ENCODE measurements at places on chromosomes 5 and 9.

- peak; percentile 96 for DNase-seq
Observed at GRCh38 chr9:127660886-127661741, 45.7 kb upstream of the CFAP157 start.

DNA sequence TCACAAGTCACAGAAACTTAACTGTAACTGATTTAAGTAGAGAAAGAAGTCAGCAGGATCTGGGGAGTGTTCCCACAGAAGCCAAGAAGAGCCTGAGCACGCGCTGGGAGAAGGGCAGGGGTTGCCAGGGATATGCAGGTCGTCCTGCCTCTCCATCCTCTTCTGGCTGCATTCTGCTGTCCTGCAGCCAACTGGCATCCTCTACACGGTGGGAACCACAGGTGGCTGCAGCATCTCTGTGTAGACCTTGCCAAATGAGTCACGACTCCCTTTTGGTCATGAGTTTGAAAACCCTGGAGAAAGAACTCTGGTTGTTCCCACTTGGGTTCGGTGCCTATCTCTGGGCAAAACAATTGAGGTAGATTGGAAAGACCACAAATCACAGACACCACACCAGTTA is 38.4 kb upstream of the PCA3 start:
- no peak for DNase-seq

DNA sequence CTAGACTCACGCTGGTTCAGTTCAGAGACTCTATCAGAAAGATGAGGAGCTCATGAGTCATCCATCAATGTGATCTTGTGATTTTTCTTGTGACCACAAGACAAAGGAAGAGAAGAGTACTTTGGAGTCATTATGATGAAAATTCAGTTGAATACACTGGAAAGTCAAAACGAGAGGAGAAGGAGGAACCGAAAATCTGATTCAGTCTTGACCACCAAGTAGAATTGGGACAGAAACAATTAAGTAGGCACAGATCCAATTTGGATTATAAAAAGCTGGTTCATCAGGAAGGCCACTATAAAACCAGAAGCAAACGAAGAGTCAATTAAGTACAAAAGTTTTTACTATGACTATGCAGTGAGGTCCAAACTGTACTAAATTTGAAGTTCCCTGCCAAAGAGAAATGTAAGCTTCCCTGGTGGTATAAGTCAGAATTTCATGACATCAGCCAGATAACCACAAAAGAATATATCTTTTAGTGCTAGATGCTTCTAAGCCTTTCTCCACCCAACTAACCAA is 90.9 kb downstream of the THBS4 start:
- DNase-seq = no peak

GRCh38 chr9:69542942-69543704 is 129.0 kb downstream of the APBA1 start:
- peak; percentile 79 for DNase-seq

GRCh38 chr9:72119853-72120252 is 29.4 kb upstream of the GDA start:
- no peak for DNase-seq

- DNase-seq = no peak
Observed at GRCh38 chr5:15069407-15069905, 197.9 kb upstream of the ANKH start.

- no peak for DNase-seq
Observed at GRCh38 chr5:178212241-178213002, 8.1 kb downstream of the HNRNPAB start.

DNA sequence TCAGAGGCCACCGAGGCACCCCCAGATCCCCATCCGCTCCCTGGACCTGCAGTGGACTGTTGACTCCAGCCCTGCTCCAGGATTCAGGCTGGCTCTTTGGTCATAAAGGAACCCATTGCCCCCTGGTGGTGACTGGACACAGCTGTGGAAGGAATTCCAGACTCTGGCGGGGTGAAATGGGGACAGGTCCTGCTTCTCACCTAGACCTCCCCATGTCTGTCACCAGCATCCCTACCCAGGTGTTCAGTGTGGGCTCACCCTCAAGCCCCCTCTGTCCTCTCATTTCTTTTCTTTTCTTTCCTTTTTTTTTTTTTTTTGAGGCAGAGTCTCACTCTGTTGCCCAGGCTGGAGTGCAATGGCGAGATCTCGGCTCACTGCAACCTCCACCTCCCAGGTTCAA is 25.5 kb upstream of the STXBP1 start:
- peak; percentile 59 for DNase-seq

DNA sequence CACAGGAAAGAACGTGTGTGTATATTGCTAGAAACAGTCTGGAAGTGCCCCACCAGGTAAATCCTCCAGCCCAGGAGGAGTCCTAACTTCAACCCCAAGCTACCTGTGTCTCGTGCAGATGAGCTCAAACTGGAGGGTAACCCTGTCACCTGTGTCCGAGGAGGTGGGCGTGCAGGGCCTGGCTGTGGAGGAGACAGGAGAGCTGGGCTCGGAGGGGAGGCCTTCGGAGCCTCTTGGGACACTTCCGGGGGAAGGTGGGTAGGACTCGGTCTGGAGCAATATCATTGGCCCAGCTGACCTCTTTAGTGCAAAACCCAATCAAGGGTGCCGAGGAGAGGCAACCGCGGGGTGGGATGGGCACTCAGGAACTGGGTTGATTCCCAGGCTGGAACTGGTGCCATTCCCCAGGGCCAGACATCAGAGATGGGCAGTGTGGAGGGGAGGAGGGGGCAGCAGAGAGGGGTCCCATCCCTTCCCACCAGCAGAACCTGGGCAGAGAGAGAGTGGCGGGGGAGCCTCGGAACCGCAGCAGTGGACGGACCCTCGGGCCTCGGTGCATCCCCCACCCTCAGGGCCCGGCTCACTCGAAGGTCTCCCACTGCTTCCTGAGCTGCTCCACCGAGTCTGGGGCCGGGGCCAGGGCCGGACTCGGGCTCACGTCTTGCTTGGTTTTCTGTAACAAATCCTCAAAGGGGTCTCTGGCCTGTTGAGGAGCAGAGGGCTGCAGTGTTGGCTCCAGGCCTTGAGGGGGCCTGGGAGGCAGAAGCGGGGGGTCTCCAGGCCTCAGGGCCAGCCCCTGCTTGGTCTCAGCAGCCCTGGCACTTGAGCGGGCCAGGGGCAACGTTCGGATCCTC is 25.1 kb downstream of the CRB2 start:
- no peak for DNase-seq

GRCh38 chr9:27041746-27042145 is 36.3 kb upstream of the LRRC19 start:
- DNase-seq = no peak

- DNase-seq = no peak
Observed at GRCh38 chr9:38007016-38007415, 62.0 kb downstream of the SHB start.

DNA sequence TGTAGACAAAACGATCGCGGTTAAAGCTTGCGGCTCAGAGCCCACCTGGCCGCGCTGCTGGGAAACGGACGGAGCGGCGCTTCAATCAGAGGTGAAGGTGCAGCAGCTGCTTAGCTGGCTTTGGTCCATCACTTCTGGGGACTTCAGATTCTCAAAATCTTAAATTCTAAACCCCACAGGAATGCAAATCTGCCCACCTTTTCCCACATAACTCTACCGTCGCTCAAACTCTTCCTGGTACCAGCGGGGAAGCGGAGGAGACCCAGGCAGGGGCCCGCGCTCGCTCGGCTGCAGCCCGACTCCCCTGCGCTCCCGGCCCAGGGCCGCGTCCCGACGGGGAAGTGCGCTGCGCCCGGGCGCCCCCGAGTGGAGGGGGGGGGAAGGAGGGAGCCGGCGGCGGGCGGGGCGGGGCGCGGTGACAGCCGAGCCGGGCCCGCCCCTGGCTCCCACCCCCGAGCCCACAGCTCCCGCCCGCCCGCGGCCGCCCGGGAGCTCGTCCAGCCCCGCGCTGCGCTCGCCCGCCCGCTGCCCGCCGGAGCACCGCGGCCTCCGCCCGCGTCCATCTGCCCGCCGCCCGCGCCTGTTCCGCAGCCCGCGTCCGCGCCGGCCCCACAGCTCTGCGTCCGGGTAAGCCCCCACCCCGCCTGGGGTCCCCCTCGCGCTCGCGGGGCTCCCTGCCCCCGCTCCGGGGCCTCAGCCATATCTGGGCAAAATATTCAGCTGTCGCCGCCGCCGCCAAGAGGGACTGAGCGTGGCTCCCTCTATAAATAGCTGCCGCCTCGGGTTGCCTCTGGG is at the start of gene TMOD1:
Gene TMOD1 (plus strand): TSS at position 490 of the 795 bp plus-strand sequence. CDS start 22,523 bp downstream, outside the sequence.
- DNase-seq = peak; percentile 62

DNA sequence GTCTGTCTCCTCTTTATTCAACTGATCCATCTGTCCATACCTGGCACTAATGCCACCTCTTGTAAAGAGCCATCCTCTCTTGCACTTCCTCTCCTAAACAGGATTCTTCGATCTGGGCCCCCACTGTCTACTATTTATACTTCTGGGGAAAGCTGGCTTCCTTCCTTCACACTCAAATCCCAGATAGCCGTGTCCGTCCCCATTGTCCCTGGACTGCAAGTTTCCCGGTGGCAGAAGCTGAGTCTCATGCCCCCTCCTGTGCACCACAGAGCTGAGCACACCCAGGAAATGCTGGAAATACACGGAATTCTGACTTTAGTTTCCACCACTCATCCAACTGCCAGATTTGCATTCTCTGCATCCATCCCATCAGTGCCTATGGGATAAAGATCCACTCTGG is 84.0 kb downstream of the MARCHF11 start:
- DNase-seq = no peak

GRCh38 chr5:138186002-138186447 is 7.1 kb downstream of the KIF20A start:
- no peak for DNase-seq

DNA sequence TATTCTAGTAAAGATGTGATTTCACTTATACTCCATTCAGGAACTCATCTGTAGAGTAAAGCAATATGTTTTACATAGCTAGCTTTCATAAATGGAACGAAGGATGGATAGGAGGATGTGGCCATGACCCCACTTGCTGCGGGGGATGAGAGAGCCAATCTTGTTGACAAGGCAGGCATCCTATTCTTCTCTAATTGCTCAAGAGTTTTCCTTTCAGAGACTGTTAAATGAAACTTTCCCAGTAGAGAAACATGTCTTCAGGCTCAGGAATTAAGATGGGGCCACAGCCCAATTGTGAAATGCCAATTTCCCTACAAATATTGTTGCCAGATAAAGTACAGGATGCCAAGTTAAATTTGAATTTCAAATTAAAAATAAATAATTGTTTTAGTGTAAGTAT is 196.2 kb upstream of the TUT7 start:
- DNase-seq = no peak

- peak; percentile 83 for DNase-seq
Observed at GRCh38 chr9:15142878-15143534, 164.0 kb downstream of the TTC39B start.

DNA sequence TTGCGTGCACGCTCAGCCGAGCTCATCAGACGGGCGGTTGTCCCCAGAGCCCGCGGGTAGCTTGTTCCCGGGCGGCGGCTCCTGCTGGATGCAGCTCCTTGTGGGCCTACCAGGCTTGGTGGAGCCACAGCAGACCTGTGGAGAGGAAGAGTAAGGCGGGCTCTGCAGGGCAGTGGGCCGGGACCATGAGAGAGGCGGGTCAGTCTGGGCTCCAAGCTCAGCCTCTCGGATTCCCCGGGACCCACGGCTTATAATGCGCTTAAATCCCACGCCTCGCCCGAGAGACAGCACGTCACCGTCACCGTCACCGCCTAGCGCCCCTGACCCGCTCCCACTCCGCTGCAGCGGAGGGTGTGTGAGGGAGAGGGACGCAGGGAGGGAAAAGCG is 1.9 kb upstream of the ANKRD18A start:
- peak; percentile 42 for DNase-seq

DNA sequence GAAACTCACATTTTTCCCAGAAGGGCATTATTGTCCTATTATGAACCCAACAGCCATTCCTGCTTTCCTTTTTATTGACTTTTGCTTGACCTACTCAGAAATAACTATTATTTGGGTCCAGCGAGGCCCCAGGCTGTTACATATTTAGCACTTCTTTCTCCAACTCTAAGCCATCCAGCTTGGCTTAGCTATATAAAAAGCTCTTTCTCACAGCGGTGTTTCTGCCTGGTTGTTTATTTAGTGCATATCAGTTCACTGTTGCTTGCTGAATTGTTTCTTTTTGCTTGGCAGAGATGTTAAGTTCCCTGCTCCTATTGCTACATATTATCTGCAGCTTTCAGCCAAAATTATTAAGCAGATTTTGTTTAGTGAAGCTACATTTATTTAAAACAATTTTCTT is 1156.8 kb upstream of the SEMA6A start:
- peak; percentile 26 for DNase-seq

- DNase-seq = no peak
Observed at GRCh38 chr5:124824637-124825158, 78.3 kb upstream of the ZNF608 start.

GRCh38 chr9:14373336-14373666 is 59.4 kb upstream of the NFIB start:
- no peak for DNase-seq

DNA sequence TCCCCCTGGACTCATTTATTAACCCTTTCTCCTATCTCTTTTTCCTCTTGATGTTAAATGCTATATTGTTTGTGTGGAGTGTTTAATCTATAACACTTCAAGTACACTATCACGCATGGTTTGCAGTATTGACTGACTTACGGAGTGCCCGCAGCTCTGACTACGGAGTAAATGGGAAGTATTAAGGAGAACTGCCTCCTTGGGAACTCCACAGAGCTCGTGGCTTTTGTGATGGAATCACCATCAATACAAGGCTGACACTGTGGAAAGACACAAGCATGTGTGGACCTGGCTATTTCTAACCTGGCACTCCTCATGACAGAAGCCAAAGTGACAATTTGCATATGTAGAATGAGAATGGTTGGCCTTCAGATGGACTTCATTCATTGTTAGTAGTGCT is 66.2 kb downstream of the SFXN1 start:
- no peak for DNase-seq

- no peak for DNase-seq
Observed at GRCh38 chr5:36162810-36163486, 11.0 kb downstream of the SKP2 start.

GRCh38 chr5:55993013-55993412 is 1.8 kb downstream of the IL6ST start:
- no peak for DNase-seq

GRCh38 chr5:35671541-35672295 is 54.1 kb downstream of the SPEF2 start:
- DNase-seq = no peak

GRCh38 chr9:126421567-126422428 is 95.2 kb downstream of the MVB12B start:
- DNase-seq = no peak

DNA sequence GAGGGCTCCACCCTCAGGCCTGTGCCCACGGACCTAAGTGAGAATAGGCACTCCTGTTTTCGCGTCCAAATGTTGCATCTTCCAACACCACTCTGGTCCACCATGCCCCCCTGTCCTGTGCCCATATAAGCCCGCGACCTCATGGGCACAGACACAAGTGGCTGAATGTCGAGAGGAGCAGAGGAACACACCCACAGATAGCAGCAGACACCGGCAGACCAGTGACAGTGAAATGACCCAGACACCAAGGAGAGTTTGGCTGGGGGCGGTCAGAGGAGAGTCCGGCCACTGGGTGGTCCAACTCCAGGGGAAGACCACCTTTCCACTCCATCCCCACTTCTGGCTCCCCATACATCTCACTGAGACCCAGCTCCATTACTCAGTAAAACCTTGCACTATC is 161.4 kb upstream of the DAB2 start:
- no peak for DNase-seq

DNA sequence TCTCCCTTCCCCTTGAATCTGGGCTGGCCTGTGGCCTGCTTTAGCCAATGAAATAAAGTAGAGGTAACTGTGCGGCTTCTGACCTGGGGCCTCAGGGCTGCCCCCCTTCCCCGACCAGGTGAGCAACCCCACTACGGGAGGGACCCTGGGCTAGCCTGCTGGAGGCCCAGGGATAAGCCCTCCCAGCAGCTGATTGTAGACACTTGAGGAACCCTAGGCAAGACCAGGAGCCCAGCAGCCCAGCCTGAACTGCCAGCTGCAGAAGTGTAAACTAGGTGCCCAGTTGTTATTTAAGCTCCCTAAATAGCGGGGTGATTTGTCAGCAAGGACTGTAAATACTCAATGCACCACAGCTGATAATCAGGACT is 41.3 kb downstream of the RAPGEF1 start:
- no peak for DNase-seq
